ENCODE measurements at places on chromosomes 16 and 17. TPM values are rescaled to one million over a fixed set of nuclear protein-coding genes. Genes with fewer than 3 reads are reported as not detected.

- no peak for DNase-seq
Measured at GRCh38 chr16:346587-346986, 5.9 kb downstream of the AXIN1 start.

- no peak for DNase-seq
Measured at GRCh38 chr16:21659124-21659523, 4.6 kb upstream of the OTOA start.

Gene SUMO2
- 56.5 TPM for total RNA-seq

Gene PRDM7
- not detected for total RNA-seq

DNA sequence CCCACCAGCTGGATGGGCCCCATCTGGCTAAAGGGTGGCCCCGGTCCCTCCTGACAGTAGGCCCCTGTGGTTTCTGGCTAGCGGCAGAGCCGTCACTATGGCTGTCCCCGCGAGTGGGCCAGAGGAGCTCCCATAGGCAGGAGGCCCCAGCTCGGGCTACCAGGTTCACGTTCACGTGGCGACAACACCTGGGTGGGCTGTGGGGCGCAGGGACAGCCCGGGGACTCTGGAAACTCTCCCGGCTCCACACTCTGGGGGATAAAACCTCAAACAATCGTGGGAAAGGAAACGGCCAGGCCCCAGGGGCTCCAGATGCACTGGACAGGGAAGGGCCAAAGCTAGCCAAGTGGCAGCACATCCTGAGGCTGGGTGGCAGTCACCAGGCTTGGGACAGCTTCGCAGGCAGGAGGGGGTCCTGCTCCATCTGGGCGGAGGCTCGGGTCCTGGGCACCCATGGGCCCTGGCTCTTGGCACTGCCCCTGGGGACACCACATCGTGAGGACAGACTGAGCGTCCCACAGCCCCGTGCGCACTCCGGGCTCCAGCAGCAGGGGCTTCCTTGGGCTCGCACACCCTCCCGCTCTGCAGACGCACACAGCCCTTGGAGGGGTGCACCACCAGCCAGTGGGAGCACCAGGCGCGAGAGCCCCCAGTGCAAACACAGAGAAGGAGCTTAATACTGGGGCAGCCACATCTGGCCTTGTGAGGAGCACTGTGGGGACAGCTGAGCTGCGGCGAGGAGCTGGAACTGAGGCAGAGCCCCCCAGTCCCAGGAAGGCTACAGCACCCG lies 4.4 kb downstream of the RNF166 start:
- DNase-seq: no peak

All from transverse colon (tissue), 4 donors.